ENCODE measurements at places on chromosomes 4 and X.

GRCh38 chrX:640641-641040 is 10.1 kb downstream of the SHOX start:
- DNase-seq: no peak

GRCh38 chr4:18106620-18107019 is 85.1 kb upstream of the LCORL start:
- no peak for DNase-seq

DNA sequence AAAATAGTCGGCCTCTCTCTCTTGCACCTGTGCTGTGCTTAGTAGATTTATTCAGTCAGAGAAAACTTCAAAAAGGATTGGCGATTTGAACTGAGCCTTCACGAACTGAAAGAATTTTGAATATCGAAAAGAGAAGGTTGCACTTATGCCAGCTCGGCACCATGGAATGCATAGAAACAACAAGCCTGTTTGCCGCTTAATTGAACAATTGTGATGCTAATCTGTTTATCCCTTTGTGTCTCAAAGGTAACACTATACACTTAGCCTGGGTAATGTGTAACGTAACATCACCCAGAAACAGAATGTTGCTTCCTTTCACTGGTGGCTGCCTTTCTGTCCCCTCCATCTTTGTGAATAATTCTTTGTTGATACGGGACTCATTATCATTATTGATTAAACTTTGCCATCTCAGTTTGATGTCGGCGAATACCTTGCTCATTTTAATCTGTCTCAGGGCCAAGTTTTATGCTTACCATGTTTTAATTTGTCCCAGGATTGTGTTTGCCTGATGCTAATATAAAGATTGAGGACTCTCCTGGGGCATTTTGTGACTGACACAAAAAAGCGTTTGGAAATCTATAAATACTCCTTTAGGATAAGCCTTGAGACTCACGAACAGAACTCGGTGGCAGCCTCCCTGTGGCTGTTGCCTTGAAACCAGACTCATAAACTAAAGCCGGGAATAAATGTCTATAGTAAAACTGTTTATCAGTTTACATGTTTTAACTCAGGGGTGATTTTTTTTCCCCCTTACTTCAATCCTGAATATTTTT is 400.5 kb downstream of the RAPGEF2 start:
- no peak for DNase-seq

- no peak for DNase-seq
Observed at GRCh38 chr4:60611762-60612496, 588.2 kb upstream of the ADGRL3 start.

- no peak for DNase-seq
Observed at GRCh38 chr4:189232274-189232673, 708.4 kb upstream of the FRG1 start.

GRCh38 chr4:54368281-54369265 is 139.5 kb downstream of the PDGFRA start:
- no peak for DNase-seq

GRCh38 chrX:26783512-26784225 is 567.7 kb downstream of the MAGEB5 start:
- peak; percentile 18 for DNase-seq

- DNase-seq: no peak
Observed at GRCh38 chr4:96429657-96430056, 589.8 kb downstream of the PDHA2 start.
